Right ventricle myocardium superior (tissue), 1 donor: ENCODE measurements at places on chromosomes 6 and 20. TPM values are rescaled to one million over a fixed set of nuclear protein-coding genes. Genes with fewer than 3 reads are reported as not detected.
A peak's percentile ranks its signal among the peaks of the same experiment; 100 is the strongest.

GRCh38 chr6:136788069-136788902 lies 4.0 kb downstream of the MAP3K5 start:
- no peak for DNase-seq

GFOD1 gene
- total RNA-seq, result 46.2 TPM

DNA sequence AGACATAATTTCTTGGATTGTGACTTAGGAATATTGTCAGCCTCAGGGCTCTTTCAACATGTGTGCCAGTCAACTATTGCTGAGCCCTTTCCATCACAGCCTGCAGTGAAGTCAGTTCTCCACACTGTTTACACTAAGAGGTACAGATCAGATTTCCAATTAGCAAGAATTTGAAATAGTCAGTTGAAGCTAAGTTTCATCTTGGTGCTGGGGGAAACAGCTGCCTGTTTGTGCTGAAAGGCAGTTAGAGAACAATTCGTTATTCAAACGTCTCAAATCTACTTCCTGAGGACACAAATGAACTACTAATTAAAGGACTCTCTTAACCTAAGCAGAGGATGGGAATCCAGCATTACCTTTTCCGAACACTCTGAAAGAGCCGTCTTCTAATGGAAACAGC lies 25.9 kb downstream of the ADGRF1 start:
- no peak for DNase-seq

- DNase-seq, result no peak
Observed at GRCh38 chr20:17493173-17493572, 38.0 kb downstream of the BFSP1 start.

- no peak for DNase-seq
Observed at GRCh38 chr6:4100655-4101054, 21.7 kb upstream of the FAM217A start.

DNA sequence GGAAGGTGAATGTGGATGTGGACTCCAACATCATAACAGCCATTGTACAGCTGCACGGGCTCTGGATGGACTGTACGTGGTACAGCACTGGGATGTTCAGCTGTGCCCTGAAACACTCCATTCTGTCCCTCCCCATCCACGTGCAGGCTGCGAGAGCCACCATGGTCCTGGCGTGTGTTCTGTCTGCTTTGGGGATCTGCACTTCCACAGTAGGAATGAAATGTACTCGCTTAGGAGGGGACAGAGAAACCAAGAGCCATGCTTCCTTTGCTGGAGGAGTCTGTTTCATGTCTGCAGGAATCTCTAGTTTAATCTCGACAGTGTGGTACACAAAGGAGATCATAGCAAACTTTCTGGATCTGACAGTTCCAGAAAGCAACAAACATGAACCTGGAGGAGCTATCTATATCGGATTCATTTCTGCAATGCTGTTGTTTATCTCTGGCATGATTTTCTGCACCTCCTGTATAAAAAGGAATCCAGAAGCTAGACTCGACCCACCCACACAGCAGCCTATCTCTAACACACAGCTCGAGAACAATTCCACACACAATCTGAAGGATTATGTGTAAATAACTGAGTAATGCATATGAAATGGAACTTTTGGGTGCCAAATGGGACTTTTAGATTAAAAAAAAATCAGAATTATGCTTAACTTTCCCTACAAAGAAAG lies 12.1 kb downstream of the CLDN20 start:
- peak; percentile 50 for DNase-seq

DNA sequence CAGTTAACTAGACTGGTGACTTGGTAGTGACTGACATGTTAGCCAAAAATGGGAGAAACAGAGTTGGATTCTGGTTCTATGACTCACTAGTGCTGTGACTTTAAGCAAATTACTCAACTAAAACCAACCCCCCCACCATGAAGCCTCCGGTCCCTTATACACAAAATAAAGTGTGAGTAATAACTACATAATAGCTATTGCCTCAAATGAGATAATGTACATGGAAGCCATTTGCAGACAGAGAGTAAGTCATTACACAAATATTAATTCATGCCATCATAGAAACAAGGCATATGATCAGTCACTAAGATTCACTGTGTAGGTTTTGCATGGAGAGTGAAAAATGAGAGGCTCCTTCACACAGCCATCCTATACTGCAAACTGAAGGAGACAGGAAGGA lies 111.9 kb downstream of the HIVEP2 start:
- DNase-seq, result no peak

JARID2 gene
- total RNA-seq, result 8.1 TPM

DNA sequence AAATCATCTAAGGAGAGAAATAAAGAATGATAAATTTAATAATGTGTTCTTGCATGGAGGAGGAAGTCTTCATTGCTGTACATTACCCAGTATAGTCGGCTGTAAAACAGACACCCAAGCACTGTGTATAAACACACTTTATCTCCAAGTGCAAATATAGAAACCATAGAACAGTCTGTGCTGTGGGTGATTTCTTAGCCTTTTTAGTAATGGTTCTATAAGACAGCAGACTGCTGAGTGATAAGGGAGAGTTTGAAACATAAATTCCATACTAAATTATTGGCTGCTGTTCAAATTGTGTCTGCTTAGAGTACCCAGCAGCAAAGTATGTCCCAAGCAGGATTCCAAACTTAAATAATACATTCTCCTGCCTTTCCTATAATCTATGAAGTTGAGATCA lies 4.6 kb downstream of the FILIP1 start:
- no peak for DNase-seq

GRCh38 chr6:125549202-125549884 lies 200.1 kb upstream of the HEY2 start:
- DNase-seq, result no peak

DNA sequence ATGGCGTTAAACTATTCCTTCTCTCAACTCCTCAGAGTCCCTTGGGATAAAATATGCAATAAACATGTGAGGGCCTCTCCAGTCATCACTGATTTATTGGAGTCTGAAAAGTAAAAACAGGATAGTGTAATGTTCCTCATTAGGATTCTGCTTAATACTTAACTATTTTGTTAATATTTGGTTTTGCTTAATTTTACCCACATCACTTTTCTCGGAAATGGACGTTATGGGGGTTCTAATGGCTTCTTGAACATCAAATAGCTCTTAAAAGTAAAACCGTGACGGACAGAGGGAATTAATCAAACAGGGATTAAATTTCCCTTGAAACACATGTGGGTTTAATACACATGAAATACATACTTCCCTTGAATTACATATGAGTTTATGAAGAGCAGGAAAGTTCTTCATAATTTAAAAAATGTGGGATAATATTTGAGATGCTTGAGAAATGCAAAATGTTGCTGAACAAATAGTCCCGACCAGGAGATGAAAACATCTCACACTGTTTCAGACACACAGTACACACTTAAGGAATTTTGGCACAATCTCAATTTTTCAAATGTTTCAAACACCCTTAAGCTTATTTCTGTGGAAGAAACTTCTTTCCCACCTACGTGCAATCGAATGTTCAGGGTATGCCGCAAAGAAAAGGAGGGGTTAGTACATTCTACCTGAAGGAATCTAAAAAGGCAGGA lies 38.4 kb upstream of the EIF2S2 start:
- DNase-seq, result no peak

LY6G6D gene
- total RNA-seq, result not detected

DNA sequence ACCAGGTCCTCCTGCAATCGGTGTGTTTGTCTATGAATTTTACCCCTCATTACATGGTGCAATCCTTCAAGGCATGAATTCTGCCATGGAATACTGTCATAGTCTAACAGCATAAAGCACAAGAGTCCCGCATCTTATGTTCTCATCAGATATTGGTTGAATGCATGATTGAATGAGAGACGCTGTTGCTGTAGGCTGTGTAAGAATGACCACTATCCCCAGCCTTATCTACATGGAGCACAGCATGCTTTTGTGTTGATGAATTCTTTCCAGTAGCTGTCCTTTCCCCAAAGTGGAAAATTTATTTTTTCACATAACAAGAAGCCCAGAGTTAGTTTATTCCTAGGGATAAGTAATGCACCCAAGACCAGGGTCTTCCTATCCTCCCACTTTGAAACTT lies 5.6 kb upstream of the TRAM2 start:
- DNase-seq, result no peak

THBD gene
- 11.8 TPM for total RNA-seq

GRCh38 chr6:68724060-68724459 lies 89.0 kb downstream of the ADGRB3 start:
- no peak for DNase-seq

TRPC4AP gene
- 33.8 TPM for total RNA-seq

DNA sequence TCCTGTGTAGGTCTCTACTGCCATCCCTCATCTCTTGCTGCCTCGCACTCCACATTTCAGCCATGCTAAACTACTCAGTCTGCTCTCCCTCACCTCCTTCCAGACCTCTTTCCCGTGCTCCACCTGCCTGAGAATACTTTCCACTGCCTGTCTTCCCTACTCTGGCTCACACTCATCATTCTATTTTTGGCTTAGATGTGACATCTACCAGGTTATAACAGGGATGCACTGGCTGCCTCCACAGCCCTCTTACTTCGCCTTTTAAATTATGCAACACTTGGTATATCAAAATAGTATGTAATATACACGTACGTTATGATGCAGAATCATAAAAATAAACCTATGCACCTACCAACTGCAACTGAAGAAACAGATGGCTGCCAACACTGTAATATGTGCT lies 222.8 kb upstream of the DTNBP1 start:
- DNase-seq, result no peak

ADA gene
- 8.9 TPM for total RNA-seq

- no peak for DNase-seq
Observed at GRCh38 chr6:145848541-145848940, 33.9 kb upstream of the FBXO30 start.

- DNase-seq, result no peak
Observed at GRCh38 chr6:134551245-134551960, 233.5 kb upstream of the SGK1 start.

DNA sequence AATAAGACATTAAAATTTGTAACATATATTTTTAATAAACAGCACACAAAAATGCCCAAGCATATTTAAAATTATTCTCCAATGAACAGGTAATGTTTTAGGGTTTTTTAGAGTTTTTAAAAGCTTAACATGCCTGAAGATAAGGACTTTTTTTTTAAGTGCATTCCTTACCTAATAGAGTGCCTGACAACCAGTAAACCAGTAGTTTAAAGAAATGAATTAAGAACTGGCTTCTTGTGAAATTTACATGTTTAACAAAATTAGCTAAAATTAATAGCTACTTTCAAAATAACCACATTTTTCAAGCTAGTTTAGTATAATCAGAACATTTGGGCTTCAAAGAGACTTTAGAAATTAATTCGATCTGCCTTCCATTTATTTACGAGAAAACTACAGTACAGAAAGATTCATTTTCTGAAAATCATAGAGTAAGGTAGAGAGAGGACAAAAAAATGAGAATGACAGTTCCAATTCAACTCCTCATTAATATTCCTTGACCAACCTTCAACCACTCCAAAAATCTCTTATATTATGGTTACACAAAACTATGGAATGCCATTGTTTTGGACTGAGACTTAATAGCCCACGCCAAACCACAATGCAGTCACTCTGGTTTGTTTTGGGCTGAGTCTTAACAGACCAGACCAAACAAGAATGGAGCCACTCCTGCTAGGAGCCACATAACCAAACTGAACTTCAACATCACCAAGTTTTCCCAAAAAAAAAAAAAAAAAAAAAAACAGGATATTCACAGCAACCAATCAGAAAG lies 5.7 kb upstream of the PLN start:
- DNase-seq, result no peak

- DNase-seq, result no peak
Observed at GRCh38 chr6:43271103-43271815, 26.8 kb upstream of the SLC22A7 start.

GRCh38 chr6:124470803-124471202 lies 491.4 kb upstream of the RNF217 start:
- no peak for DNase-seq

DNA sequence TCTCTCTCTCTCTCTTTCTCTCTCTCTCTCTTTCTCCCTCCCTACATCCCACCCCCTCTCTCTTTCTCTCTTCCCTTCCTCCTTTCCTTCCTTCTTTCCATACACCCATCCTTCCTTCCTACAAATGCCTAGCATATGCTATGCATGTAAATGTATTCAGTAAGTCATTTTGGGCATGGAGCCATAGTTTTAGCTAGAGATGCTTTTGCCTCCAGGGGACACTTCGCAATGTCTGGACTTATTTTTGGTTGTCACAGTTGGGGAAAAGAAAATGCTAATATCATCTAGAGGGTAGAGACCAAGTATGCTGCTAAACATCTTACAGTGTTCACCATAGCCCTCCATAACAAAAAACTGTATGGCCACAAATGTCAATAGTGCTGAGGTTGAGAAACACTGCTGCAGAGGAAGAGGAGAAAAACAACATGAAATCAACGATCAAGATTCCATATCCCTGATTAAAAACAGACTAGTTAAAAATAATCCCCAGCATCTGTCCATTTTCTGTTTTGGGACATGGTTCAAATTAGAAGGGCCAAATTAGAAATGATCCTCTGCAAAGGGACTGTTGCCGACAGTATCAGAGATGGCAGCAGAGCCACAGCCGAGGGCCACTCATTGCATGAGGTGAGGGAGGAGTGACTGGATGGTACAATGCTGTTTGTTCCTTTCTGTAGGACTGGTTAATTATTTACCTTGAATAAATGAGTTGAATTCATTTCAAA lies 152.7 kb downstream of the SH3BGRL2 start:
- DNase-seq, result no peak

GRCh38 chr20:5181958-5182357 lies 55.1 kb downstream of the CDS2 start:
- no peak for DNase-seq

SDCBP2 gene
- 2.5 TPM for total RNA-seq

SLC32A1 gene
- total RNA-seq, result not detected

GRCh38 chr6:161191007-161191406 lies 82.9 kb downstream of the AGPAT4 start:
- no peak for DNase-seq

DNA sequence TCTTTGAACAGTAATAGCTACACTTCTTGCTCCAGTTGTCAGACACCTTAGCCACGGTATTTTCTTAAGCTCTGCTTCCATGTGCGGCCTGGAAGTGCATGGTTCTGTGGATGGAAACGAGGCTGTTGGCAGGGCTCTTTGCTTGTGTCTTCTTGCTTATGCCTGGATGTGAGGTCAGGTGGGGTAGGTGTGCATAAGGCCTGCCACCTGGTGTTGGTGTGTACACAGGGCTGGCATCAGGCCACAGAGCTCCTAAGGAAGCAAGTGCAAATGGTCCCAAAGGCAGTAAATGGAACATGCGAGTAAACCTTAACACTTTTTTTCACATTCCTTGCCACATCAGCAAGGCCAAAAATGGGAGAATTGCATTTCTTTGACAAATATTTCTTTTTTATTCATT lies 158.1 kb upstream of the GMDS start:
- DNase-seq, result no peak

NHLRC1 gene
- total RNA-seq, result 1.2 TPM

GRCh38 chr6:113823916-113824315 lies 33.2 kb upstream of the MARCKS start:
- DNase-seq, result no peak

RBPJL gene
- not detected for total RNA-seq

- DNase-seq, result no peak
Observed at GRCh38 chr20:25538838-25539665, 46.3 kb downstream of the NINL start.

PRR18 gene
- total RNA-seq, result not detected

DNA sequence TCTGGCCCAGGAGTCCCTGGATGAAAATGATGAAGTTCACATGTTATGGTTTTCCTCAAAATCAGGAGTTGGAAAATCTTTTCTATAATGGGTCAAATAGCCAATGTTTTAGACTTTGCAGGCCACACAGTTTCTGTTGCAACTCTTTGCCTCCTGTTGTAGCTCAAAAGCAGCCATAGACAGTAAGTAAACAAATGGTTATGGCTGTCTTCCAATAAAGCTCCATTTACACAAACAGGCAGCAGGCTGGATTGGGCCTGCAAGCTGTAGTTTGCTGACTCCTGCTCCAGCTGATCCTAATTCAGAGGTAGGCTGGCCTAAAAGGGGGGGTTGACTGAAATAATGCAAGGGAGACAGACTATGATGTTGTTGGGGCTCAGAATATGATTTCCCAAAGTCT lies 33.0 kb downstream of the METTL24 start:
- DNase-seq, result no peak
